ENCODE measurements at places on chromosomes 13 and 19.
A peak's percentile ranks its signal among the peaks of the same experiment; 100 is the strongest.

DNA sequence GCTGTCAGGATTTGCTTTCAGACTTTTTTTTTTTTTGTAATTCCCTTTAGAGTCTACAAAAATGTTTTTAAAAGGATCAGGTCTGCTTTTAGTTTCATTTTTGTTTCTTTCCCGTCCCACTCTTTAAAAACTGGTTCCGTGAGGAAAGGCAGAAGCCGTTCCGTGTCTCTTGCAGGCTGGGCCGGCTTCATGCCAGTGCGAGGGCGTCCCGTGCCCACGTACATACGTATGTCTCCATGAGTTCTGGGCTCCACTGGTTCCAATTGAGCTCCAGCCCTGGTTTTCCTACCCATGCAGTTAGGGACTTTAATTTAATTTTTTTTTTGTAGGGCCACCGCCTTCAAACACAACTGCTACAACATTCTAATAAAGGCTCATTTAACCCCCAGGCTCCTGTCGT, 8.8 kb downstream of the TSSK6 start:
- DNase-seq, result no peak

GRCh38 chr13:113939129-113939943, 34.5 kb downstream of the C13orf46 start:
- DNase-seq, result no peak

DNA sequence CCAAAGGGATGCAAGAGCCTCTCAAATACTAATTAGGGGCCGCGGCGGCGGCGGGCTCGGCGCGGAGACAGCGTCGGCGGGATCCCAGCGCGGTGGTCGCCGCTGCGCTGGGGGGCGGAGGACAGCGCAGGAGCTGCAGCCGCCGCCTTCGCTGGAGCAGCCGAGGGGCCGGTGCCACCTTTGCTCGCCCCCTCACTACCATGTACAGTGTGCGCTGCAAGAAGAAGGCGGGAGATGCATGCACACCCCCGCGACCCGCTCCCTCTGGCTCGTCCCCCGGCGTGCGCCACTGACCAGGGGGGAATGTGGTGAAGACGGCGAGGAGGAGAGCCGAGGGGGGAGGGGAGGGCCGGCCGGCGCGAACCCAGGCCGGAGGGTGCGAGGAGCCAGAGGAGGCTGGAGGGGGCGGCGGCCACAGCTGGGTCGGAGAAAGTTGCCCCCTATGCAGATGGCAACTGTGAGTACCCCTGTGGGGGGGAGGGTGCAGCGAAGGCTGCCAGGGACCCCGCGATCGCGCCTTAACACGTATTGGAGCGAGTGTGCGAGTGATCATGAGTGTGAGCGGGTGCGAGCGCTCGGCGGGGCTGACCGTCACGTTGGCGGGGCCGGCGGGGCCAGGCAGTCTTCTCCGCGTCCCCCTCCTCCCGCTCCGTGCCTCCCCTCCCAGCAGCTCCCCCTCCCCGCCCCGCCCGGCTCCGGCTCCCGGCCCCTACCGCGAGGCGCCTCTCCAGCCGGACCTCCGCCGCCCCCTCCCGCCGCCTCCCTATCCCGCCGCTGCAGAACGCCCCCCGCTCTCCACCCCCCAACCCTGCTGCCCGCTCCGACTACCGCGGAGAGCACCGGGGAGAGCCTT, 808 bp downstream of the SLITRK5 start:
- DNase-seq, result no peak

- no peak for DNase-seq
Observed at GRCh38 chr19:5407356-5407755, 47.9 kb upstream of the ZNRF4 start.

DNA sequence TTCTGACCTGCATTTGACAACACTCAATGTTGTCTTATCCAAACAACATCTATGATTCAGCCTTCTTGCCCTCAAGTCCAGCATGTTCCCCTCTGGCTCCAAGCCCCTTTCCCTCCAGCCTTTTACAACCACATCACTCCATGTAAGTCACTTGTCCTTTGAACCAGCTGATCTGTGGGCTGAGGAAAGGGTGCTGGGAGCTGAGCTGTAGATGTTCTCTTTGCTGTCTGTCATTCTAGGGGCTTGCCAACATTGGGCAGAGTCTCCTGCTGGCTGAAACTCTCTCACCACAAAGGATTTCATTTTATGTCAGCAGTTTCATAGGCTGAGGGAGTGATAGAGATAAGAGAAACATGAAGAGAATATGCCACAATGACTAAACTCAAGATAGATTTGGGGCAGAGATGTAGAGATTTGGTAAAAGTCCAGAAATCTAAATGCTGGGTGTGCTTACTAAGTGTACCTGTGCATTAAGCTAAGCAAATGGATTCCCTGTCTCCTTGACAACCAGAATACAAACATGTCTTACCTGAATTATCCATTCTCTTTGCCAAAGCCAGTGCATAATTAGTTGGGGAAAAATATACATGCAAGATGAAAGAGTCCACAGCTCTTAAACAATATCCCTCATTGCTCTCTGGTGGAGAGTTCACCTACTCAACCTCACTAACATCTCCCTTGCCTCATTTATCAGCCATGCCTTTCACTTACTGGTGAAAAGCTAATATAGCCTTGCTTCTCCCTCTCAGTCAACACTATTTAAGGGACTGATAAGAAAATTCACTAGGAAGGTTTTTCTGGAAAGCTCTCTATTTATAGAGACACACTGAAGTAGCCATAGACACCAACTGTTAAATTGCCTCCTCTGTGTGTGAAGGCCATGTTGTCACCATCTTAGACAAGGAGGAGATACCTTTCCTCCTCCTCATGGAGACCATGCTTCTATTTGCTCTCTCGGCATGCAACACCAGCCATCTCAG, 175.5 kb upstream of the SERP2 start:
- peak; percentile 11 for DNase-seq

DNA sequence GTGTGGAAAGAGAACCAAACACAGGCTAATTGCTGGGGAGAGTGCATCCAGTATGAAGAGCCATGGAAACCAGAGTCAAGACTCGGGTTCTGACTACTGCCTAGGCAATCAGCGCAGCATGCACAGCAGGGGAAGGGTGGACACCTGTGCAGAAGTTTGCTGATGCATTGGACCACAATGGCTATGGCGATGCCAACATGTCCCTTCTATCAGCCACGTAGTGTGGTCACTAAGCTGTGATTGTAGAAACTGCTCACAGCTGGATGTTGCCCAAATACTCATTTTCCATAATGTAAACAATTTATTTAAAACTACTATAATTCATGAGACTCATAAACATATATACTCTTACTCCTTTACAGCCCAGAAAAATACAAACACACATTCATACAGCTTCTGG, 1718.2 kb downstream of the EFNB2 start:
- DNase-seq, result no peak

DNA sequence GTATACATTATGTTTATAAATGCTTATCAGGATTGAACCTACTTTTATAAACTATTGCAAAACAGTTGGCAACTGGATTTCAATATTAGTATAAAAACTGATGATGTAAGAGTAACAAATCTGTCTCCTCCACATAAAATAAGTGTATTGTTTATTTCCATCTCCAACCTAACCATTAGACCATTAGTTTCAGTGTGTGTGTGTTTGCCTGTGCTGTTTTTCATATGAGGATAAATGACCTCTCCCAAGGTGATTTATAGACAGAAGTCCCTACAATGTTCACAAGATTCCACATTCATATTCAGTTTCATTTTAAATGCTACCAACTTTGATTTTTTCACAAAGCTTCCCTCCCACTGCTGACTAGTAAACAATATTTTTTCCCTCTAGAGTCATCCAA, 871.6 kb downstream of the PCDH9 start:
- DNase-seq, result no peak

DNA sequence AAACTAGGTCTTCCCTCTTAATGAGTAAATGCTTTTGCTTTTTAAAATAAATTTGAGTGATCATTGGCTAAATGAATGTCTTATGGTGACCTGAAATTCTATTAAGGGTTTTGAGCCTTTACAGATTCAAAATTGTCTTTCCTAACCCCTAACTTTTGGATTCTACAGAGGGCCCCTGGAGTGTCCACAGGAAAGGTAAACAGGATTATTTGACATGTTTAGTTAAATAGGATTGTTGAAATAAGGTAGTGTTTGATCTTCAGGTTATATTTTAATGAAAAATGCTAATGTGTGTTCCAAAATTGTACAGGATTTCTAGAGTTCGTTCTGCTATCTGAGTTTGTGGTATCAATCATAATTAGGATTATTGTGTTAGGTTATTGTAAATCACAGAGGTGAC, 55.9 kb upstream of the GJB6 start:
- DNase-seq, result no peak

GRCh38 chr19:15331419-15332310, 674 bp downstream of the BRD4 start:
- peak; percentile 38 for DNase-seq

GRCh38 chr19:46616631-46617322, 8.1 kb downstream of the PTGIR start:
- DNase-seq, result no peak

- no peak for DNase-seq
Observed at GRCh38 chr19:4405977-4406376, 3.5 kb downstream of the CHAF1A start.

DNA sequence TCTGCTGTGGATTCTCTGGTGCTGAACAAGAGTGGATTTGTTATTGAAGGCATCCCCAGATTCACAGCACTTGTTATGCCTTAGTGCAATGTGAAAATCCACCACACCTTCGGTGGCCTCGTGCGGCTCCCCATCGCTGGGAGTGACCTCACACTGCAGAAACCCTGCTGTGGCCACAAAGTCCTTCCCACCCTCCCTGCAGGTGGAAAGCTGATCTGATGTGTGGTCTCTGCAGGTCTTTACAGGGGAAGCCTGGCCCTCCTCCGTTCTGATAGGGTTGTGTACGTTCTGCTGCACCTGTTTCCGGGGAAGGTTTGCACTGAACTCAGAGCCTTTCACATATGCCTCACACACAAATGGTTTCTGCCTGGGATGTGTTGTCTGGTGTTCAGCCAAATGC, 5.0 kb downstream of the ZNF792 start:
- DNase-seq, result no peak

- no peak for DNase-seq
Observed at GRCh38 chr13:76414320-76414719, 471.9 kb downstream of the KCTD12 start.

- DNase-seq, result no peak
Observed at GRCh38 chr13:69921156-69921555, 186.5 kb upstream of the ATXN8OS start.

DNA sequence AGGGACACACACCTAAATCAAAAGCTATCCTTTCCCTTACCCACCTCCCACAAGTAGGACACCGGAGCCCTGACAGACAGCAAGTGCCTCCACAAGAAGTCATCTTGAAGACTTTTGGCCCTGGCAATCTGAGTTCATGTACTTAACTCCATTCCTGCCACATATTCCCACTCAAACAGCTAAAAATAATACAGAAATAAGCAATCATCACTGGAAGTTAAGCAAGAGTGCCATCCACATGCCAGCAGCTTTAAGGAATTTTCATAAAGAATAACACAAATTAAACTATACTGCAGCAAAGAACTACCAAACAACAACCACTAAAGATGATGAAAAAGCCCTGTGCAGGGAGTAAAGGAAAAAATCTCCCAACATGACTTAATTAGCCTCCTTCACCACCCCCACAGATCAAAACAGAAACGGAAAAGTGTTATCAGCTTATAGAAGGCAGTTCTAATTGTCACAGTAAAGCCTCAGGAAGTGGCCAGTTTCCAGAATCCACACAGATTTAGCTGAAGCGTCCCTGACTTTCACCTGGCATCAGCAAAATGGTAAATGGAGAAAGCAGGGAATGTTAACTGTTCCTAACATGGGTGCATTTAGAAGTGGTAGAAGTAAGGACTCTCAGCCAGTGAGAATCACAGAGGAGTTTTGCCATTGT, 343.9 kb downstream of the TBC1D4 start:
- DNase-seq, result no peak

DNA sequence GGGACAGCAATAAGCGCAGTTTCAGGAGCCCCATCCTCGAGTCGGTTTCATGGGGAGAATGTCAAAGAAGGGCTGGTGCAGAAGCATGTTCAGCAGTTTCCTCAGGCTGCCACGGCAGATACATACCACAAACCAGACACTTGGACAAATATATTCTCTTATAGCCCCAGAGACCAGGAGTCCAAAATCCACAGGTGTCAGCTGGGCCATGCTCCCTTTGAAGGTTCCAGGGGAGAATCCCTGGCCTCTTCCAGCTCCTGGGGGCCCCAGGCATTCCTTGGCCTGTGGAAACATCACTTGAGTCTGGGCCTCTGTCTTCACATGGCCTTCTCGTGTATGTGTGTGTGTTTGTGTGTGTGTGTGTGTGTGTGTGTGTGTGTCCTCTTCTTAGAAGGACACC, 164.1 kb downstream of the UQCRFS1 start:
- no peak for DNase-seq

GRCh38 chr19:42255766-42256745, 1.1 kb upstream of the ERF start:
- DNase-seq, result no peak

- DNase-seq, result no peak
Observed at GRCh38 chr13:97430296-97430695, 3.7 kb upstream of the RAP2A start.

DNA sequence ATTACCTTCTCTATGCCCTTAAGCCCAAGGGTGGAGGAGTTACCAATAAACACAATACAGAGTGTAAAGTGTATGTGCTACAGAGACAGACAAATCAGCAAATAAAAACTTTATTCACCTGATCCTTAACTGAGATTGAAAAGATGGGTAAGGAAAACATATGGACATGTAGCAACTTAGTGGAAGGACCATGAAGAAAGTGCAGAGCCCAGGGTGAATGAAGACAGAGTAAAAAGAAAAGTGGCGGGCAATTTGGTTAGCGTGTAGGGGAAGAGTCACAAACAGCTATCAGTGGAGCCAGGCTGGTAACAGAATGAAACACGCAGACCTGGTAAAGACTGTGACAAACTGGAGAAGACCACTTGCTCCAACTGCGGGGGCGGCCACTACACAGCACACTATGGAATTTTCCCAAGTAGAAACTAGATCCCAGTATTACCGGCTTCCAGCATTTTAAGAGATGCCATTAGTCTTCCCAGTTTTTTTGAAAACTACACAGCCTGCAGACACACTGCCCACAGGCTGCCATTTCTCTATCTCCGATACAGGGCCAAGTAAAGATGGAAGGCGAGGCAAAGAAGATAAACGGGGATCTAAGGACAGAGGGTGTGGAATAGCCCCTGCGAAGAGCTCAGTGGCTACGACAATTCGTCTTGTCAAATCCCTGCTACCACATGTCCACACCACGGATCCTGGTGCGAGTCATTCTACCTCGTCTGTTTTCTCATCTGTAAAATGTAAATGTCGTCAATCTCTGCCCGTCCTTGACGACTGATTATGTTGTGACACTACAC, 1.2 kb downstream of the UQCRFS1 start:
- no peak for DNase-seq

- DNase-seq, result no peak
Observed at GRCh38 chr13:26967119-26968038, 204.2 kb downstream of the USP12 start.

- no peak for DNase-seq
Observed at GRCh38 chr13:52165411-52165810, 6.0 kb upstream of the NEK3 start.

Data from activated T-cell treated with anti-CD3 and anti-CD28 coated beads for 24 hours (primary cell).